ENCODE measurements at places on chromosomes 12 and 14.

GRCh38 chr12:119154435-119154818 lies 24.3 kb upstream of the HSPB8 start:
- DNase-seq = no peak

- DNase-seq = peak; percentile 55
Measured at GRCh38 chr12:16189849-16190248, 87.6 kb downstream of the SLC15A5 start.

DNA sequence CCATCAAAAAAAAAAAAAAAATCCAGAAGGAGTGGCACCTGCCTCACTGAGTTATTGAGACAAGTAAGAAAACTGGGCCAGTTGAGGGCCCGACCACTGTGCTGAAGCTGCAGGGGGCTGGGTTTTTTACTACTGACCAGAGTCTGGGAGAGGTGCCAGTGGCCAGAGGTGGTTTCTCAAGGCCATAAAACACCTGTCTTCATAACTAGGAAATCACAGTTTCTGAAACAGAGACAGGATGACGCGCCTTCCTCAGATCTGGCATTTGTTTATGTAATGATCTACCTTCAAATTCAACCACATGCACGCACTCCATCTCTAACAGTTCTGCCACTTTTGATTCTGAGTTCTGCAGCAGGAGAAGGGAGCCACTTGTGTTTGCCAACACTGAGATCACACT lies 12.7 kb downstream of the TSPAN11 start:
- DNase-seq = no peak

DNA sequence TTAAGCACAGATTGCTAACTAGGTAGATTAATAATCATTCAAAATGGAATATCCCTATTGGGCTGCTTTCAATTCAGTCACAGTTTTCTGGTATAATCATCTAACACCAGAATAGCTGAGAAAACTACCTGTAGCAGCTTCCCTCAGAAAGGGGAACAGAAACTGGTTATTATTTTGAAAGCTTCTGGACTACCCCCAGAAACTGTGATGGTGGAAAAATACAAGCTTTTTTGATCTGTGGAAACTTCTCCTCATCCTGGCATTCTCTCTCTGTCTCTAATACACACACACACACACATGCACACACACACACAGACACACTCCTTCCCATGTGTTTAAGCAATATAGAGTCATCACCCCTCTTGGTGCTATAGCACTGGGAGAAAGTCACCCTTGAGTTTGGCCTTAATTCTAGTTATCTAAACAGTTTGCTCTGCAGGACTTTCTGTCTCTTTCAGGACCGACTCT lies 251.5 kb upstream of the LMO3 start:
- no peak for DNase-seq

GRCh38 chr12:112170376-112170775 lies 45.0 kb downstream of the TRAFD1 start:
- no peak for DNase-seq

- DNase-seq = no peak
Measured at GRCh38 chr12:30025317-30025716, 241.6 kb upstream of the TMTC1 start.

DNA sequence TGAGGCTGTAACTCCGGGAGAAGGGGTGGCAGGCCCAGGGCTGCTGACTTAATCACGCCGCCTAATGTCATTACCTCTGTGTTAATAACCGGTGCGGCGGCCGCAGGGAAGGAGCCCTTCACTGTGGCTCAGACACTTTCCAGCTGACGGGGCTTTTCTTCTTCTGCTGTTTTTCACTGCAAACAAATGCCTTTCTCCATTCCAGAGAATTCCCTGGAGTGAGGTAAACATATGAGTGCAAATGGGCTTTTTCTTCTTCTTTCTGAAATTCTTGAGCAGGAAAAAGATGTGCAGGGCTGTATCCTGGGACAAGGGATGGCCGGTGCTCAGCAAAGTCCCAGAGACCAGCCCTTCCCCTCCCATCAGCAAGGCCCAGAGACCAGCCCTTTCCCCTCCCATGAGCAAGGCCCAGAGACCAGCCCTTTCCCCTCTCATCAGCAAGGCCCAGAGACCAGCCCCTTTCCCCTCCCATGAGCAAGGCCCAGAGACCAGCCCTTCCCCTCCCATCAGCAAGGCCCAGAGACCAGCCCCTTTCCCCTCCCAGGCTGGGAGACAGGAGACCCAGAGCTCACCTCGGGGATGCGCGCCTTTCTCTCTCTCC lies 33.4 kb upstream of the FAM181A start:
- DNase-seq = no peak

- DNase-seq = no peak
Measured at GRCh38 chr14:101556131-101556530, 5.2 kb upstream of the DIO3 start.
